ENCODE measurements at places on chromosomes 16 and 17.

GRCh38 chr17:78434455-78435329, 56.2 kb downstream of the PGS1 start:
- no peak for DNase-seq

DNA sequence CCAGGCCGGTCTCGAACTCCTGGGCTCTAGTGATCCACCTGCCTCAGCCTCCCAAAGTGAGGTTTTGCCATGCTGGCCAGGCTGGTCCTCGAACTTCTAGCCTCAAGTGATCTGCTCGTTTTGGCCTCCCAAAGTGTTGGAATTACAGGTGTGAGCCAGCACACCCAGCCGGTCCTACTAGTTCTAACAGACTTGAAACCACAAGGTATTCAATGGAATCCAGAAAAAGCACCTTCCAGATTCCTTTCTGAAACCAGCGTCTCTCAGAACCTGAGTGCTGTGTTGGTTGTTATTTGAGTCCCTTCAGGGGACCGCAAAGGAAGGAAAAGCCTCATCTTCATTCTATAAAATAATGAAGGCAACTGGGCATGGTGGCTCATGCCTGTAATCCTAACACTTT, 4.1 kb downstream of the KRABD2 start:
- DNase-seq = no peak

- no peak for DNase-seq
These were observed 12.9 kb downstream of the P2RX5 start for GRCh38 chr17:3683054-3683511.

DNA sequence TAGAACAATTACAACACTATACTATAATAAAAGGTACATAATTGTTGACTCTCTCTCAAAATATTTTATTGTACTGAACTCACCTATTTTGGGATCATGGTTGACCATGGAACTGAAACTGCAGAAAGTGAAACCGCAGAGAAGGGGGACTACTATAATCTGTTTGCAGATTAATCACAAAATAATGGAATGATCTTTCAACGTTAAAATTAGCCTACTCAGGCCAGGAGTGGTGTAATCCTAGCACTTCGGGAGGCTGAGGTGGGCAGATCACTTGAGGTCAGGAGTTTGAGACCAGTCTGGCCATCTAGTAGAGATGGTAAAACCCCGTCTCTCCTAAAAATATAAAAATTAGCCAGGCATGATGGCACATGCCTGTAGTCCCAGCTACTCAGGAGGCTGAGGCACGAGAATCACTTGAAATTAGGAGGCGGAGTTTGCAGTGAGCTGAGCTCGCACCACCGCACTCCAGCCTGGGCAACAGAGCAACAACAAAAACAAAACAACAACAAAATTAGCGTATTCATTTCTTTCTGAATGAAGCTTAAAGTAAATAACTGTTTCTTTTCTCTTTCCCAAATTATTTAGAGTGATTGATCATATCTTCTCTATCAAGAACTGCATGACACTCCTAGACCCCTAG, 45.6 kb downstream of the IKZF3 start:
- DNase-seq = no peak

GRCh38 chr17:58060596-58061191, 22.5 kb upstream of the DYNLL2 start:
- DNase-seq = no peak

- DNase-seq = no peak
These were observed 19.5 kb downstream of the N4BP1 start for GRCh38 chr16:48590476-48590875.

DNA sequence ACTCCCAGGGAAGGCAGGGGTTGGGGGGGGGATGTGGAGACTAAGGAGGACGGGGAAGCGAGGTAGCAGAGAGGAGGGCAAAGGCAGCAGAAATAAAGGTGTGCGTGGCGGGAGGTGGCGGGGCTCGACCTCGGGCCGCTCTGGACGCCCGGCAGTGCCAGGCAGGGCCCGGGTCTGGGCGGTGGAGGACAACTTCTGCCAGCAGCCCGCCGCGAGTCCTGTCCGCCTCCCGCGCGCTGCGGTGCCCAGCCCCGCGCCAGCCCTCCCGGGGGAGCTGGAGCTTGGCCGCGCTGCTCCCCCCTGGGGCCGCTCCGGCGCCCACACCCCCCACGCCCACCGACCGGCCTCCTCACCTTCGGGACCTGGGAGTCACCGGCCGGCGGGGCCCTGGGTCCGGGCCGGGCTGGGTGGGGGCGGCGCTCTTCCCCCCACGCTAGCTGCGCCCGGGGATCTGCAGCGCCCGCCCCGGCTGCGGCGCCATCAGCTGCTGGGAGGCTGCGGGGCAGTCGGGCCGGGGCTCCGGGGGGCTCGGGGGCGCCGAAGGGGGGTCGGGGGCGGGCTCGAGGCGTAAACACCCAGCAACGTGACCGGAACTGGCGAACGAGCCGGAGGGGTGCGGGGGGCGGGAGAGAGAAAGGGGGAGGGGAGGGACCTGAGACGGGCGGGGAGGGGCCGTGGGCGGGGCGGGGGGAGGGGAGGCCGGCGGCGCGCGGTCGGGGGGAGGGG, at the start of gene CCDC92B:
Gene CCDC92B, minus strand, starts transcription at position 595 of the 726 bp plus-strand sequence. CDS start 14,507 bp downstream, outside the sequence.
- no peak for DNase-seq

GRCh38 chr17:55518510-55518909, 7.3 kb upstream of the SMIM36 start:
- DNase-seq = no peak

- no peak for DNase-seq
These were observed 256.3 kb downstream of the FTO start for GRCh38 chr16:53960050-53960812.

Measured in activated CD8-positive, alpha-beta memory T cell treated with anti-CD3 and anti-CD28 coated beads for 4 hours (primary cell).